Activated naive CD4-positive, alpha-beta T cell treated with anti-CD3 and anti-CD28 coated beads, Interleukin-2, amount 50 U/mL, for 72 hours (primary cell): ENCODE measurements at places on chromosomes 7 and 10. TPM values are rescaled to one million over a fixed set of nuclear protein-coding genes. Genes with fewer than 3 reads are reported as not detected.

The MOGAT3 gene
- not detected for total RNA-seq

The HMX3 gene
- total RNA-seq: 0.20 TPM

The PDK4 gene
- not detected for total RNA-seq

The RBAK gene
- 10.1 TPM for total RNA-seq

- no peak for DNase-seq
Measured at GRCh38 chr10:20485554-20485953, 411.6 kb downstream of the NEBL start.

DNA sequence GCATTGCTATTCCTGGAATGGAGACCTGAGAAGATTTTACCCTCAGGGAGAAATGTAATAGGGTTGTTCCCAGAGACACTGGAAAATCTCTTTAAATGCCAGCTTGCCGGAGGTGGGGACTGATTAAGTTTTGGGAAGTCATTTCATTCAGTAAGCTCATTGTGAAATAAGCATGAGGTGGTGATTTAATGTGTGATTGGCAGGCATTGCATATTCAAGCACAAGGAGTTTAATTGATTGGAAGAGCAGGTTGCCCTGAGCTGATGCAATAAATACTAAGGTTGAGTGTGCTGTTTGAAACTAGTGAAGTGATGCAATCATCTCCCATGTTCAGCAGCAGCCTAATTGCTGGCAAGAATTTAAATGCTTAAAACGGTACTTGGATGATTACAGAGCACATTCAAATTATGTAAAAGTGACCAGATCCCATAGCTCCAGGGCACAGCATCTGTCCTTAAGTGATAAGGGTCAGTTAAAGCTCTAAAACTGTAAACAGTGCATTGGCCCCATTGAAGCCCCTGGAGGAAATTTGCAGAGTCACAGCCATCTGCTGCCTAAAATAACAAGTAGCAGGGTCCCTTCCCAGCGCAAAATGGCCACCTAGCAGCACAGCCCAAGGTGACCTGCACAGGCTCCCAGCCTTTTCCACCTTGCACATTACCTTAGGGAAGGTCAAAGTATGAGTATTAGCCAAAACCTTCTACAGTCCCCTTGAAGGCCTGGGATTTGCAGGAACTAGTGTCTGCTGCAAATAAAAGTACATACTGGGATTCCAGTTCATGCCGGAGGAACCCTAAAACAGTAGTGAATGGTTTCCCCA is 92.1 kb downstream of the CCDC71L start:
- DNase-seq: no peak

DNA sequence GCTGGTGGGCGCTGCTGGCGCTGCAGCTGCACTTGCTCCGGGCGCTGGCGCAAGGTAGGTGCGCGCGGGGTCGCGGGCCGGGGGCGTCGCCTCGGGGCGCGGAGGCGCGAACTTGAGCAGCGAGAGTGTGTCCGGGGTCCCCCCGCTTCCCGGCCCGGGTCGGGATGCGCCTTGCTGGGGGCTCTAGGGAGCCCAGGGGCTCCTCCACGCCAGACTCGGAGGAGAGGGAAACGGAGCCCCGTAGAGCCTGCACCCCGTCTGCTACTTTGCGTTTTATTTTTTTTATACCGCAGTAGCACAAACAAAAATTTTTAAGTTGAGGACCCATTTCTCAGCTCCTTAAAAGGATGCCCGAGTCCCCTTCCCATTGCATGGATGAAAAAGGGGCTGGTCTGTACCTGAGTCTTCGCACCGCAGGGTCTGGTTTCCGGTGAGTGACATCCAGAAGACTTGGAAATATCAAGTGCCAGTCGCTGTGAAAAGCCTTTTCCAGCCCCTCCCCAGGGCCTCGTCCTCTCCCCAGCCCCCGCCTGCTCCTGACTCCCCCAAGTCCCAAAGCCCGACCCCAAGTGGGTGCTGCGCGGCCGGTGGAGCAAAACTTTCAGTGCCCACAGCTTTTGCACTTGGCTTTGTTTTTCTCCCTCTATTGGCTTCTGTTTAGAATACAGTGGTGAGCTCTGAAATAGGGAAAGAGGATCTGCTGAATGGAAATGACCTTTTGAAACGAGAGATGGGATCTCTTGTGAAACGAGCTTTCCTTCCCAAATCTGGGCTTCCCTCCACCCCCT is 973 bp downstream of the SDK1 start:
- peak; percentile 10 for DNase-seq

DNA sequence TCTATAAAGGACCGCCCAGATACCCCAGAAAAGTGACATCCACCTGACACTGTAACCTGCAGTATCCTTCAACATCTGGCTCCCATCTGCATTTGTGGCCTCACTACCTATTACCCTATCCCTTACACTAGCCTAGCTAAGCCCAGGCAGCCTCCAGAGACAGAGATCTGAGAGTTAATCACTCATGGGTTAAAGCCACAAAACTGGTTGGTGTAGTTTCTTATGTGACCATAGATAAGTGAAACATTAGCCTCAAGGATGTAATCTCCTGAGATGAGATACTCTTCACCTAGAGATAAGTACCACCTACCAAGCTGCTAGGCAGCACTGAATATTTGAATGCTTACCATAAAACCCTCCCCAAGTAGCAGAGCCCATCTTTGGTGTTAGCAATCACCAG is 35.4 kb downstream of the CTTNBP2 start:
- no peak for DNase-seq

DNA sequence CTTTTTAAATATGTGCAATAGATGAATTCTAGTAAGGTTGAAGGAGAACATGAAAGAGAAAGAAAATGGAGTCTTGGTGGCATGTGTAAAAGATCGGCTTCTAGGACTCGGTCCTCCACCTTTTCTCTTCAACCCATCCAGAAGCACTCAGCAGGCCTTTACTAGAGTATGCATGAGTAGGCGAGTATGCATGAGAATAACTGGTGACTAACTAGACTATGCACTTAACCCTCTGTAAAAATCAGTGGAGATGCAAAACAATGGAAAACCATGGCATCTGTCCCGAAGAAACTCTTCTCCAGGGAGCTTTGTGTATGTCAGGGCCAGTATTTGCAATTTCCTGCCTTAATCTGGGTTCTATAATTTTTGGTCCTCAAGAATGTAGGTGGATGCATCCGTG is 40.0 kb upstream of the GRB10 start:
- DNase-seq: no peak

GRCh38 chr10:30980951-30981616 is 50.6 kb downstream of the ZNF438 start:
- DNase-seq: no peak

DNA sequence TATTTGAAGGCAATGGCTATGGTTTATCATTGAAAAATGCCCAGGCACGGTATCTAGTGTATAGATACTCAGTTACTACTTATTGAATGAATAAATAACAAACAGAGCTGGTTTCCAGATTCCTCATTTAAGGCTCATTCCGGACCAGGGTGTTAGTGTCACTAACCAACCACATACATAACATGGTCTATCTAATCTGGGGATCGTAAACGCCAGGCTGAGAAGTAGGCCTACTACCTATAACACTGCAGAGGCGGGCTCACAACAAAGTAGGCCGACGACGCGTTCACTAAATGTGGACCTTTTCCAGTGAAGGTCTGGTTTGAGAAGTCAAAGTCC is 423 bp downstream of the LSM5 start:
- DNase-seq: no peak

DNA sequence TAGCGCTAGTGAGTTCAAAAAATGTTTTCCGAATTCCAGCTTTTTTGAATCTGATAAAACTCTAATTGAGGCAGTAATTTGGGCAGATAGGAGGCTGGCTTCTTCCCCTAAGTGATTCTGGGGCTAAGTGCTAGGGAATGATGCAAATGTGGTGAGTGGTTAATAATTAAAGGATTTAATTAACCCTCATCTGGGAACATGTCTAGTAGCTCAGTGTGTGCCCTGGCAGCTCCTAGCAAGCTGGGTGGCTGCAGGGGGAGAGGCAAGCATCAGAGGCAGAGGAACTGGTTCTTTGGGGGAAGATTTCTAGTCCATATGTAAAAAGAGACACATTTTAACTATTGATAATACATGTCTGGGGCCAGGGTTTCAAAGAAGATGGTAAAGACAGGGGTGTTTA is 354.5 kb downstream of the WDR11 start:
- no peak for DNase-seq

DNA sequence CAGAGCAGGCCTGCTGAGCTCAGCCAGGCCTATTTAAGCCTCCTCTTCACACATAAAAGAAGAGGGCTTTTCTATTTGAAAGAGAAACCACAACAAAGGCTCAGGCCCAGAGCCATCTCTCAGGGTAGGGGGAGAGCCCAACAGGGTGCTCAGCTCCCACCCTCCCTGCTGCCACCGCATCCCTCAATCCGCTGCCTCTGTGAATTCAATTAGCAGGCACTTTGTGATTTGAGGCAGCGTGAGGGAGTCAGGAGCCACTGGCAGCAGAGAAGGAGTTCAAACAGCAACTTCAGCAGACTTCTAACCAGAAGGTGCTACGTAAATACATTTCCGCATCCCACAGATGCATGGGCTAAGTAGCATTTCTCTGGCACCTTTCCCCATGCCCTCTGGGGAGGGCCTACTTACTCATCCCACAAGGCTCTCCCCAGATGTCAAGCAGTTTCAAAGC is 45.2 kb downstream of the LRRC20 start:
- DNase-seq: no peak

DNA sequence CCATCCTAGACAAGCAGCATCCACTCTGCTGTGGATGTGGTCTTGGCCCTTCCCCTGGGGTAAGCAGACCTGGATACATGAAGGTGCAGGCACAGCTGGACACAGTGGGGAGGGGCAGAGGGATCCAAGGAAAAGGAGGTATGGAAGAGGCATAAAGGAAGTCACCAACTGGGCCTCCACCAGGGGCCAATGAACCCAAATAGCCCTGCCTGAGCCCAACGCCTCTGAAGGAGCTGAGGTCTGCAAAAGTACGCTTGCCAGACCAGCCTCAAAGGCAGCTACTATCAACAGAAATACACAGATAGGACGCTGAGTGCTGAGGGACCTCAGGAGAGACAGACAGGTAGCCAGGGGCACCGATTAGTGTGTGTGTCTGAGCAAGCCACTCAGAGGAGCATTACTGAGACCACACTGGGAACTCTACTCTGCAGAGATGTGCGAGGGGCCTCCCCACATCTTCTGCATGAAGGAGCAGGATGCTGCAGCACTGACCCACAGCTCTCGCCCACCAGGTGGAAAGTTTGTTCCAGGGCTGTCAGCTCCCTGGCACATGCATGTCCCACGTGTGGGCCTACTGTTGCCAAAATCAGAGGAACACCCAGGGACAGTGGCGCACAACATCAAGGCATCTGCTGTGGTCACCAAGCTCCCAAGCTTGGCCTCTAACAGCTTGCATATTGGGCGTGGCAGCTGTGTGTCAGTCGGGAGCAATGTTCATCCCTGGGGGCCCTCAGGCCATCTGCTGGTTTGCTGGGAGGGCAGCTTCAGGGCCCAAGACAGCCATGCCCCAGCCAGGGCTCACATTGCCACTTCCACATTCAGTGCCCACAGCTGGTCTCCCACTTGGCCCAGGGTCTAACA is 40.0 kb downstream of the MKI67 start:
- DNase-seq: no peak

DNA sequence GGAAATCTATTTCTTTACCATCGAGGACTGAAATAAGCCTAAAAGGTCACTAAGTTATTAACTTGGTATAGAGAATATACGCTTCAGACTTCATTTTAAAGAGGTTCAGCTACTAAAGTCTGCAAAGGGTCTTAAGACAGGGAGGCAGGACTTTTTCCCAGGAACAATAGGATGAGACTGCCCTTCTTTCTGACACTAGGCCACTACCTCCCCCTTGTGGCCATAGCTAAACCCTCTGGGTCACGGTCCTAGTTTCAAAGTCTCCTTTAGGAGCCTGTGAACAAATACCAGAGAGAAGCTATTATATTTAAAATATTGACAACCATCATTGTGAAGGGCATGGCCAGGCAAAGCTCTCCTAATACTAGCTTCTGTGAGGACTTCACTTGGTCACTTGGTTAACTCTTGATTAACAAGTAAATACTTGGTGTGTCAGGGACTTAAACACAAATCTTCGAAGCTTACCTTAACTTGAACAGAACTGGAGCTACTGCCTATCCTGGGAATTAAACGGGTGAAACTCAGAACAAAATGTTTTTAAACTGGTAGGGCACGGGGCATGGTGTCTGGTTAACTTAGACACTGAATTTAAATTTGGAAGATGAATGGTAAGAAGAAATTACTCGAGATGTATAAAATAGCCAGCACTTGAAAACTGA is 75.6 kb downstream of the CCDC6 start:
- peak; percentile 9 for DNase-seq

DNA sequence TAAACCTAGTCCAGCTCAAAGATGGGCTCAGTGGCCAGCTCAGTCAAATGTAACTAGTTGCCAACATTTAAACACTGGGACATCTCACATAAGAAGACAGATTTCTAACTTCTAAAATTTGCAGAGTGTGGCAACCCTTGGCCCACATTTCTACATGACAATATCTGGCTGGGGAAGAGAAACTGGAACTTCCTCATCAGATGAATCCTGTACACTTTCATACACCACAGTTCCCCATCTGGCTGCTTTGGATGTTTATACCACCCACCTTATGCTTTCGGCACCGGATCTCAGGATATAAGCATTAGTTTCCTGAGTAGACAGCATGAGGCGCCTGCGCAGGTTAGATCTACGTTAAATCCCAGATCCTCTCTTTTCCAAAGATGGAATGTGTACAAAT is 199.3 kb downstream of the PRKG1 start:
- DNase-seq: no peak
